ENCODE measurements at places on chromosomes 4 and X.

DNA sequence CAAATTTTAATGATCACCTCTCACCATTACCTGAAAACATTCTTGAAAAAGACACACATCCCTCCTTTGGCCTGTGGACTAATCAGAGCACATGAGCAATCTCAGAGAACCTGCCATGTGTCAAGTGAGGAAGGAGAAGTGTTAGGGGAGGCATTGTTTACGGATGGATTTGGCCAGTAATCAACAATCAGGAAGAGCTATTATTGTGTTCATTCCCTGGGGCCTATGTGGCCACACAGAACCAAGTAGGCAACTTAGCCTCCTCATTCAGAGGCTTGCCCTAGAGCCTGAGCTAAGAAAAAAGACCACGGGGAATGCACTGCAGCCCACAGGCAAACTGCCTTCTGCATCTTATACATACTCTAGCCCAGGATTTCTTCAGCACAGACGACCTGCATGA, 40.6 kb upstream of the DOCK11 start:
- DNase-seq, result no peak

DNA sequence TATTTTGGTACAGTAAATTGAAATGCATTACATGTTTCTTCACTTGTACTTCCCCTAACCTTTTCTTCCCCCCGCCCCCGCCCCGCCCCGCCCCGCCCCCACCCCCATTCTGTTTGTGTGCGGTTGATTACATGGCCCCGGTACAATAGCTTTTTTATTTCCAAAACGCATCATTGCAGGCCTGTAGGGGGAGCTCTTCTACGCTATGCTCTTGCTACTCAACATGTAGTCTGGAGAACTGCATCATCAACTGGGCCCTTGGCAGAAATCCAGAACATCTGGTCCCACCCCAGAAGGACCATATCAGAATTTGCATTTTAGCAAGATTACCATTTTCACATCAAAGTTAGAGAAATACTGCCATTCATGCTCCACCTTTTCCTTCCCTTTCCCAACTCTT, 333.3 kb upstream of the DDX53 start:
- peak; percentile 67 for DNase-seq

DNA sequence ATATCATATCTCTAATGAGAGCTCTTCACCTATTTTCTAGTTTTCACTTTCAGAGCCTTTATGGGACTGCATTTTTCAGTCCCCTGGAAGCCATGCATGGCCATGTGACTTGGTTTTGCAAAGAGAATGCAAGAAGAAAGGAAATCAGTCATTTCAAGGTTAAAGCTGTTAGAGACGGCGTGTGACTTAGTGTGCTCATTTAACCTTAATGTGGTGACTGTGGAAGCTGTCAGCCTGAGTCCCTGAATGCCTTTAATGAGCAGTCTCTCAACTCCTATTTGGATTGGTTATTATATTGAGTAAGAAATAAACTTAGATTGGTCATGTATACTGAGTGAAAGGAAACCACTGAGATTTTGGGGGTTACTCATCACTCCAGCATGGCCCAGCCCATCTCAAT, 212.7 kb downstream of the KCNIP4 start:
- DNase-seq, result no peak

- no peak for DNase-seq
These were observed 965 bp downstream of the TCEAL4 start for GRCh38 chrX:103586314-103586646.

DNA sequence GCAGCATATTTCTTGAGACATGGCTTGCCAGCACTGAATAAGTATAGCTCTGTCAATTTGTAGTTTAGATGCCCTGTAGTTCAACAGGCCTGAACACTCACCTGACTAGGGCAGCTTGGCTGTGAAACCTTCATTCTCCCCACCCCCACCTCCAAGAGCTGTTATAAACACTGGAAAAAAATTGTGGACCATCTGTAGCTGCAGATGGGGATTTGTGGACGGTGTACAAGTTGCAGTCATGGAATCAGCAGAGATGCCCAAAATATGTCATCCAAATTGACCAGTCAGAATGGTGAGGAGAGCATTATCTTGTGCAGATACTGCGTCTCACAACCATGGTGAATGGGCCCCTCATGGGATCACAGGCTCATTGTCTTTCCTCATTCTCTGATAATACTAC, 76.2 kb upstream of the PAQR3 start:
- DNase-seq, result no peak

DNA sequence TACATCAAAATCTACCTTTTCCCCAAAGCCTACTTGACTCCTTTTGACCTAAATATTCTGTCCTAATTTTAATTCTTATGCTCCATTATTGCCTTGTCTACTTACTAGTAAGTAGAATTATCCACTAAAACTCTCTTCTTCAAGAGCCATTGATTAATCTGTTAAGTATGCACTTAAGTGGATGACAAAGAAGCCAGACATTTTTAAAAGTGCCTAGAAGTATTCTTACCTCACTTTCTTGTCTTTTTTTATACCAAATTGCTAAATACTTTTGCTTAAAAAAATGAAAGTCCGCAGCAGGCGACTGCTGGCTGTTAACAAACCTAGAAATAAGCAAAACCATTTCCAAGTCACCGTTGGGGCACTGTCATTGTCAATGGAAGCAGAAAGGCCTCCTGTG, 20.1 kb upstream of the FRMPD4 start:
- no peak for DNase-seq
